SW480 (cell line): ENCODE measurements at places on chromosomes 16 and 17.

- no peak for DNase-seq
Observed at GRCh38 chr17:2370211-2370589, 30.7 kb downstream of the MNT start.

DNA sequence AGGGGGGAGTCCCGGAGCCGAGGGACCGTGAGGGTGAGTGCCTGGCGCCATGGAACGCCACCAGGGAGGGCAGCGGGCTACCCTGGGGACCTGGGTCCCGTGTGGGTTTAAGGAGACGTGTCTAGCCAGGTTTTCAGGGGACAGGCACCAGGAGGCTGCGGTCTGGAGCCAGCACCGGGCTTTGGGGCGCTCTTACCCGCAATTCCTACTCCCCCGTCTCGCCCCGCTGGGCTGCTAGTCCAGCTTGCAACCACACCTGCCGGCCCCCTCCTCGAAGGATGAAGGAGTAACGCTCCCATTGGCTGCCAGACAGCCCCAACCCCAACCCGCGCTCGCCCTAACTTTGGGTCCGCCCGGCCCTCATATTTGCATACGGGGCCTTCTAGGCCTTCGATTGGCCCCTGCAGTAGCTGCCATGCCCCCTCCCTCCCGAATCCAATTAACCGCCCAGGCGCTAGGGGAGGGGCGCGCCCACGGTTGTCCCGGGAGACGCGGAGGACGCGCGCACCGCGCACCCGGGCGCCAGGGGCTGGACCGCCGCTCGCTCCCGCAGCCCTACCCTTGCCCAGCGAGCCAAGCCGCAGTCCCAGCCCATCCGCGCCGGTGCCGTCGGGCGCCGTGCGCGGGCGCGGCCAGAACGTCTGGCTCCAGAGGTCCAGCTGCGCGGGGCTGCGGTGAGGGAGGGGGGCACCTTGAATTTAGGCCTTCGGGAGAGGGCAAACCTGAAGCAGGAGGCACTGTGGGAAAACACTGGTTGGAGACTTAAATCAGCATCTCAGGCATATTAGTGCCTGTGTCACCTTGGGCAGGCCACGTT is at the start of gene TTLL6:
TSS of gene TTLL6 (minus strand) at position 456 of the 817 bp plus-strand sequence. CDS start at position 299, 157 bp downstream.
- peak; percentile 87 for DNase-seq

- DNase-seq: no peak
Observed at GRCh38 chr17:62739645-62740388, 68.3 kb downstream of the MARCHF10 start.

DNA sequence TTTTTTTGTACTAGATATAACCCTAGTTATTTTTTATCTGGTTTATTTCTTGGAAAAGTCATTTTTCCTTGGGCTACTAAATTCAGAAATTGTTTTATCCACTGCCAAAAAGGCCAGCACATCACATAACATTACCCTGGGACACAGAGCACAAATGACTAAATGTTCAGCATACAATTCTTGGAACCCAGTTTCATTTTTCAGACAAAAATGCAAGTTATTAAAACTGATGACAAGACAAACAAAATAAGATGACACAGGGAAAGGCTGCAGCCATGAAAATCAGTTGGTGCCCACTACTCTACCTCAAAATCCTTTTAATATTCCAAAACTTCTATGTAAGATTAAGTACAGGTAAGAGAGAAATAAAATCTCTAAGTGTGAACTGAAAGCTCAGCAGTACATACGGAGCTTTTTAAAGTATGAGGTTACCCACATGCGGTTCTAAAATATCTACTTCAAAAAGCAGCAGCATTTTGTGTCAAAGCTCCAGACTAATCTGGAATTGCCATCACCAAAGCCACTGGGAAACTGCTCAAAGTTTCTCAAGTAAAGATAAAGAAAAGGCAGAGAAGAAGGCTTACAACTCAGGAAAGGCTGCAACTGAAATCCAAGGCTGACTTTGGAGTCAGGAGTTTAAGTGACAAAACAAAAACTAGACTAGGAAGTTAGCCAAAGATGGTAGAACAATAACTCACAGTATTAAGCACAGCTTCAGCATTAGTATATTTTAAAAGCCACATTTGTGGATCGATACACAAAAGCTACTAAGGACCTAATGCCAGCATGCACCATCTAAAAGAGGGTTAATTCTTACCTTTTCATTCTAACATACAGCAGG is 41.4 kb downstream of the AP1G1 start:
- DNase-seq: no peak

DNA sequence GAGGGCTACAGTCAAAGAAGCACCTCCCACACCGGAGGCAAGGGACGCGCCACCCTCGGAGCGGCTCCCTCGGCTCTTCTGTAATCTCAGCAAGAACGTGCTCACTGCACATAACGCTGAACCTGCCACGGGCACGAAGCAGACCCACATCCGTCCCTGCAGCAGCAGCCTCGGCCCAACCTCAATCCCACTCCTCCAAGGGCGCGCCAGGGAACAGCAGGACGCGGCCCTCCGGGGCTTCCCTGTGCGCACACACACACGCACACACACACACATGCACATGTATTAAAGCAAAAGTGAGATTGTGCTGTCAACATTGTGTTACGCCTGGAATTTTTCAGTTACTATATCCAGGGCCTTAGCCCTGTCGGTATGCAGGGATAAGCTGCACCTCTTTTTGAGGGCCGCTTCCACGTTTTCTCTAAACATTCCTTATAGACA is 54.0 kb downstream of the TBC1D16 start:
- DNase-seq: no peak

GRCh38 chr17:80118601-80119270 is 17.4 kb downstream of the GAA start:
- no peak for DNase-seq

DNA sequence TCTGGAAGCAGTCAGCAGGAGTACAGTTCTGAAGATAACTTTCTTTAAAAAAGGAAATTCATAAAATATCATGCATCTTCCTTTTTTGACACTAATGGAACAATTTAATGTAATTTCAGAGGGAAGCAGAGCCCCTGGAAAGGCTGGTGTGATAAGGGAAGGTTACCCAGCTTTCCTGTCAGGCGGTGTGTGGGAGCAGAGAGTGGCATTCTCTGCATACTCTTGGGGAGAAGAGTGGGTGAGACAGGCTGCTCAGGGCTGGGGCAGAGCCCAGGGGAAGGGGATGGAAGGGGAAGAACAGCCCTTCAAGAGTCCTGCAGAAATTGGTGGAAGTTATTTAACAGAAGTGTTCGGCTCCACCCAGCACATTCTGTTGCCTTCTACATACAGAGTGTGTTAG is 84.7 kb downstream of the PRKCB start:
- DNase-seq: no peak

DNA sequence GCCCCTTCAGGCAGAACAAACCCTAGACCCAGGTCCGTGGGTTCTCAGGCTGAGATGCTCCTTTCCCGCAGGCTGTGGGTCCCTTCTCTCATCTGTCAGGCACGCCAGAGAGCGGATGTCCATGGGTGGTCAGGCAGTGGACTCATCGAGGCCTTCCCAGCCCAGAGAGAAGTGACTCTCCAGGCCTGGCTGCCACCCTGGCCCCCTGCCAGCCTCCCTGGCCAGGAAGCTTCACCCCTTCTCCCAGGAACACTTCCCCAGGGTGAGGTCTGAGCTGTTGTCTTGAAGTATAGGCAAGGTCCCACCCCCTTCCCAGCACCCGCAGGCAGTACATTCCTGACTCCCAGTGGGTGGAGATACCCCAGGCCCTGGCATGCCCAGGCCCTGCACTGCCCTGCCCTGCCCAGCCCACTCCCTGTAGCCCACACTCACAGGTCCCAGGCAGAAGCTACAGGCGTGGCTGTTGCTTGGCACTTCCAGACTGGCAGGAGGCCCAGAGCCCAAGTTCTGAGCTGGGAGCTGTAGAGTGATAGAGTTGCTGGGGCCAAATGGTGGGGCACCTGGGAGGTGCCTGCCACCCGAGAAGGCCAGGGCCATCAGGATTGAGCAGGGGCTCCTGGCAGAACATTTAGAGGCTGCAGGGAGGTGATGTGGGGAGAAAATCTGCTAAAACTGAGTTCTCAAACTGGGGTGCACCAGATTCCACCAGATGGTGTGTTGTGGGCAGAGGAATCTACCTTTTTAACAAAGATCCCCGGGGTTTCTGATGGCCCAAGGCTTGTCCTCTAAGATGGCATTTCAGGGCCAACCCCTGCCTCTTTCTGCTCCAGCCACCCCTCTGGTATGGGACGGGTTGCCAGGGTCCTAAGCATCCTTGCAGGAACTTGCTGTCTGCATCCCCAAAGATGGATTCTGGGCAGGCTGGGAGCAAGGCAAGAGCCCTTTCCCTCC is 6.7 kb downstream of the ITGA3 start:
- DNase-seq: peak; percentile 94

DNA sequence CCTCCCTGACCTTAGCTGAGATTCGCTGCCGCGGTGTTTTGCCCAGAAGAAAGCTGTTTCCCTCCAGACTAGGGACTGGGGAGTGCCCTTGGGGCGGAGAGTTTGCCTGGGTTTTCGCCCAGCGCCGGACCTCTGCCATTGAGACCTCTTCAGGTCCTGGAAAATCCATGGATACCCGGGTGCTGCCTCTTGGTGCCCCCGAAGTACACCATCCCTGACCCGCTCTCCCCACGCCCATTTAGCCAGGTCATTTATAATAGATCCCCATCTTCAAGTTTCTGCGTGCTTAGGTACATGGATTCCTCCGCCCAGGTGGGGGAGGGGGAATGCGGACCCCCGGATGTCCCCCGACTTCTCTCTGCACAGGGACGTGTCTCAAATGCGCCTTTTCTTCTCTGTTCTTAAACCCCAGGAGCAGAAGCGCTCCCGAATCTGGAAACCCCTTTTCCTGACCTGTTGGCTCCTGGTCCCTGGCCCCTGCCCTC is 15.0 kb upstream of the CBX8 start:
- DNase-seq: no peak

DNA sequence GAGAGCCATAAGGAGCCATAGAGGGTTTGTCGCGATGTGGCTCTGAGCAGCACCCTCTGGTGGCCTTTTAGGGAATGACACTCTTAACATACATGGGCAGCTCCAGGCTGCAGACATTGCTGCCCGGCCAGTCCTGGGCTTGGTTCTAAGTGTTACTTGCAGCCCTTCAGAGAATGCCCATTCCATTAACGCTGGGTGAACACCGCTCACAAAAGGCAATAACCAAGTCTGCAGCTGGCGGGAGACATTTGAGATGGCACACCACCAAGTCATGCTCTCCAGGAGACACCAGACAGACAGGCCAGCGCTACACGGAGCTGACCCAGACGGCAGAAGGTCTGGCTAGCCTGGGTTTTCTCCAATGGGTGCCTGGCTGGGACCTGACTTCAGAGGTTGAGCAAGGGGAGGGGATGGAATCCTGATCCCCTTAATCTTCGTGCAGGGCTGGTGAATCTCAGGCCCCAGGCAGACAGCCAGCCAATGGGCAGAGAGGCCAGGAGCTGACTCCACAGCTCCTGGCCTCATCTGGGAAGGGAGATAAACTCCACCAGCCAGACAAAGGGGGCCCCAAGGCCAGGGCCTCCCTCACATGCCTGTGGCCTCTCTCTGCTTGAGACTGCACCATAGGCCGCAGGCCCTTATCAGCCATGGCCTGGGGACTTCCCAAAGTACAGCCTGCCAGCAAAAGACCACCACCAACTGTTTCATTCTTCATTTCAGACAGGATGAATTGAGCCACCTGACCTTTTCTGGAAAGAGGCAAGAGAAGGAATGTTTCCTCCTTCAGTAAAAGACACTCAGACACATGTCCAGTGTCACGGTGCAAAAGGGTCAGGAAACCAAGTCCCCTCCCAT is 58.8 kb downstream of the ZDHHC7 start:
- DNase-seq: peak; percentile 72
